T follicular helper cell (primary cell): ENCODE measurements at places on chromosomes 13 and 19.

GRCh38 chr19:3350014-3350663 is 16.2 kb upstream of the NFIC start:
- DNase-seq, result no peak

DNA sequence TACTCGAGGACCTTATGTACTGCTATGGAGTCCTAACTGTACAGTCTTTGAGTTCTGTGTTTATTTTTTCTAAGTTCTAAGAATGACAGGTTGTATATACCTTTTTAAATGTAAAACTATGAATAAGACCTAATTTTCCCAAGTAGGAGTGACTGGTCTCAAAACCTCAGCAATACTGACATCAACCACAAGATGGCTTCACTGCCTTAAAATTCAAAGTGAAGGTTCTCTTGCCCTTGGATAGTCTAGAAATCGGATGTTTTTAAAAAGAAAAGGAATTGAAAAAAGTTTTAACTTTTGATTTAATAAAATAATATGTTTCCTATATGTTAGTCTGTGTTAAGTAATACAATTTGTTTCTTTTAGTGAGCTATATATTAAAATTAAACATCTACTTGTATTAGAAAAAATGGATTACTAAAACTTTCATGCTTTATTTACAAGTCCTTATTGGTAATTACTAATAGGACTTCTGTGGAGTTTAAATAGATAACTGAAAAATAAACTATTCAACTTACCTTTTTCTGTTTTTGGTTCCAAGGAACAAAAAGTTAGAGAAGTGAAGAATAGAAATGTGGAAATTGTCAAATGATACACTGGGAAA is 52.0 kb downstream of the TDRD3 start:
- no peak for DNase-seq

- DNase-seq, result no peak
Measured at GRCh38 chr13:35163674-35164073, 221.6 kb downstream of the NBEA start.

GRCh38 chr19:17183858-17184321 is 31.3 kb upstream of the USE1 start:
- DNase-seq, result no peak

GRCh38 chr19:38245826-38246498 is 10.2 kb downstream of the PPP1R14A start:
- no peak for DNase-seq

GRCh38 chr13:49649244-49649962 is 21.1 kb downstream of the ARL11 start:
- no peak for DNase-seq

DNA sequence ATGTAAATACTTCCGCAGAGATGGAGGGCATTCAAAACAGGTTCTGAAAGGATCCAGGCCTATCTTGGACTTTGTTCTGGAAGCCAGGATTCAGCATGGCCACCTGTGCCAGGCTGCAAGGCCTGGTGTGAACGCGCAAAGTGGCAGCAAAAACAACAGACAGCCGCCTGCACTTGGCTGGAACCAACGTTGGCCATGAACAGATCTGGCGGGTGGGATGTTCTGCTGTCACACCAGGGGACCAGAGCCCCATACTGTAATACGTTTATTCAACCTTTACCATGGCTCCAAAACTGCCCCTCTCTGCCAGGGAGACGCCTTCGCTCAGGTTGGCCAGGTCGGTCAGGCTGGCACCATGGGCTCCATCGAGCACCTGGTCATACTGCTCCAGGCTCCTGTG is 69.7 kb downstream of the EPS15L1 start:
- DNase-seq, result no peak

DNA sequence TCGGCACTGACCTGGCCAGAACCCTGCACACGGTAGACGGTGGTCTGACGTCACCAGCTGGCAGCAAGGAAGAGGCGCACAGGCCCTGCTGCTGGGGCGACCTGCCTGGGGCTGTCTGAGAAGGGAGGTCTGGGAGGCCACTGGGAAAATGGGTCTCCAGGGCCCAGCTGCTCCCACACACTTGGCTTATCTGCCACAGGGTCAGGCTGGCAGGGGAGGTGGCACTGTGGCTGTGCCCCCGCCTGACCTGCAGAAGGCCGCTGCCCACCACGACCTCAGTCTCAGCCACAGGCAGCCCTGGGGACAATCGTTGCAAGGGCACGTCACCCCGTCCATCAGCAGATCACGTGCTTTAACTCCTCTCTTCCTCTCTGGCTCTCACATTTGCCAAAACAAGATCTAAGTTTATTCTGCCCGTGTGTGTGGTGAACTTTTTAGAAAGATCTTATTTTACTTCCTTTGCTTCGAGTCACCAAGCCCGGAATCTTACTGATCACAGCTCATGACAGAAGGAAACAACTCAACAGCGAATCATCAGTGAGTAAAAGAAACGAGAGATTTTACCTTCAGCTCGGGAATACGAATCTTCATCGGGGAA is 45.2 kb upstream of the RANBP3 start:
- no peak for DNase-seq

- DNase-seq, result no peak
Measured at GRCh38 chr13:57925250-57925649, 293.7 kb downstream of the PCDH17 start.

DNA sequence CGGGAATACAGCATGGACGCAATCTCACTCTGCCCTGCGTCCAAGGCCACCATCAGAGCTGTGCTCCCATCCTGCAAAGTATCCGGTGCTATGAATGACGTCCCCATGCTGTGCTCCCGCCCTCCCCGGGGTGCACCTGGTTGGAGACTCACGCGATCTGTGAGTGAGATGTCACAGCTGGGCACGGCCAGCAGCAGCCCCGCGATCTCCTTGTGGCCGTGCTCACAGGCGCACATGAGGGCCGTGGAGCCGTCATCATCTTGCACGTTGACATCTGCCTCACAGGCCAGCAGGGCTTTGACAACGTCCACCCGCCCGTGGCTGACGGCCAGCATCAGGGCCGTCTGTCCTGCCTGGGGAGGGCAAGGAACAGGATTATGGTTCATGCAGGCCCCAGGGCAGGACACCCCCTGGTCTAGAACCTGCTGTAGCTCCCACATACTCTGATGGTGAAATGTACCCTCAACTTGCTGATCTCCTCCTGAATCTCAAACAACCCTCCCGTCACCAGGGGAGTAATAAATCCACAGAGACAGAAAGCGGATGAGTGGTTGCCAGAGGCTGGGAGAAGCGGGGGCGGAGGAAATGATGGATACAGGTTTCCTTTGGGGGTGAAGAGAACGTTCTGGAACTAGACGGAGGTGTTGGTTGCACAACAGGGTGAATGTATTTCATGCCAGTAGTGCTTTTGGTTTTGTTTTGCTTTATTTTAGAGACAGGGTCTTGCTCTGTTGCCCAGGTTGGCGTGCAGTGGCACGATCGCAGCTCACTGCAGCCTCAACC is 14.5 kb upstream of the SPC24 start:
- no peak for DNase-seq

GRCh38 chr13:66577358-66577757 is 652.8 kb downstream of the PCDH9 start:
- no peak for DNase-seq

GRCh38 chr13:49938314-49938713 is 2.2 kb upstream of the SPRYD7 start:
- no peak for DNase-seq

GRCh38 chr13:25059958-25060357 is 36.0 kb upstream of the PABPC3 start:
- DNase-seq, result no peak

DNA sequence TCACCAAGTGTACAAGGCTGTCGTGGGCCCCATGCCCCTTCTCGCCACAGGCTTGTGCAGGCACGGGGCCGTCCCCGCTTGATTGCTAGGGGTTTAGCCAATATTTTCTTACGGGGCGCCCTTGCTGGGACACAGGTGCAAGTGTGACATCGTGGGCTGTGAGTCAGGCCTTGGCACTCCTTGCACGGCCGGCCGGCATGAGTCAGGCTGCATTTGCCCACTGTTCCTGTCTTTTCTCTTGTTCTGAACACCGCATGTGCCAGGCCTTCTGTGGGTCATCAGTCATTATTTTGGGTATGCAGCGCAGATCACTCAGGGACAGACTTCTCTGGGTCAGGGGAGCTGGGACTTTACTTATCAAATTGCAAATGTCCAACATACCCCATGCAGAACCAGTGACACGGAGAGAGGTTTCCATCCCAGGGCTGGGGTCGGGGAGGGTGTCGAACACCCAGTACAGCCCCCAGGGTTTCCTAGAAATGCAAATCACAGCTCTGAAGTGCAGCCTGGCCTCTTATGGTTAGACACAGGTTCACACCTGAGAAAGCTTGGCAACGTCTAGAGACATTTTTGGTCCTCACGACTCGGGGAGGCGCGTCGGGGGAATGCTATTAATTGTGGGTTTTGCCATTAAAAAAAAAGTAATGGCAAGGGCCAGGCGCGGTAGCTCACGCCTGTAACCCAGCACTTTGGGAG is 22.5 kb upstream of the KLF2 start:
- no peak for DNase-seq

DNA sequence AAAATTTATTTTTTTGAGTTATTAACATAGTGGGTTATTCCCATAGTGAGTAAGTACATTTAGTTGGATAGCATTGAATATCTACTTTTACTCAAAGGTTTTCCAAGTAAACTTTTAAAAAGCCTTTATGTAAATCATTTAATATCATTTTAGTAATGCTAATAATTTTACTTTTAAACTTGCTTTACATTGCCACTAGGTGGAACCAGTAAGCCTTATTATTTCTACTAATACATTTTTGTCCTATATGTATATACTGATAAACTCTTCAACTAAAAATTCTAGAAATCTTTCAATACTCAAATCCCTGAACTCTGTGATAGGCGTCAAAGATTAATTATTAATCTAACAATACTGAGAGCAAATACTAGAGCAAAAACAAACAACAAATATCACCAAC is 1709.2 kb upstream of the PCDH20 start:
- DNase-seq, result no peak

DNA sequence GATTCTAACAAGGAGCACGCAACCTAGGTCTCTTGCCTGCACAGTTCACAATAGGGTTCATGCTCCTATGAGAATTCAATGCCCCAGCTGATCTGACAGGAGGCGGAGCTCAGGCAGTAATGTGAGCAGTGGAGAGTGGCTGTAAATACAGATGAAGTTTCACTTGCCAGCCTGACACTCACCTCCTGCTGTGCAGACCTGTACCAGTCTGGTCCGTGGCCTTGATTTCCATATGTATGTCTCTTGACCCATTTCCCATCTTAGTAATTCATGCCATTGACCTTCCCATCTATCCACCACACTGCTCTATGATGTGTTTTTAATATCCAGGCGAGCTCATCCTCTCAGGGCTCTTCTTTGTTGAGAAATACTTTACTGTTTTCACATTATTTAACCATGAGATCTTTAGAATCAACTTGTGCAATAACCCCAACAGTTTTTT is 95.2 kb downstream of the LRCH1 start:
- DNase-seq, result no peak

DNA sequence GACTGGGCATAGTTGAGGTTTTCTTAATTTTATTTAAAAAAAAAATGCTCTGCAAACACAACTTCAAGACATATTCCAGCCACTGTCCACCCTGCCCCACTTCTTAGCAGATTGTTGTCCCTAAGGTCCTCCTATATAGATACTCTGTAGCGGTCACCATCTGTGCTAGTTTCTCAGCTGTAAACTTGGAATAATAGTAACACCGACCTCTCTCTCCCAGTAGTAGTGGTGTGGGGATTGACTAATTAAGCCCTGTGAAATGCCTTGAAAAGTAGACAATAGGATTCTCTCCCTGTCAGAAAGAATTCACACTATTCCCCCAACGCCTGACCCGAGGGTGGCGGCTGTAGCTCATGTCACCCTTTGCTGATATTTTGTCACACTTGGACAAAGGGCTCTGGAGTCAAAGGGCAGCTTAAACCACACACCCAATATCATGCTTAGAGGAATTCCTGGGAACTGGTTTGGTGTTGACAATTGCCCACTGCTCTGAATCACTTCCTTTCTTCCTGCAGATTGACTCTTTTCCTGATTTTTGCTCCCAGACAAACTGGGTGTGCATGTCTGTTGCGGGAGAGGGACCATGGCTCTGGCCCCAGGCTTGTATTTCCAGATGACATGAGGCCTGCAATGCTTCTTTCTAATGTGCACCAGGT is 9.2 kb upstream of the SERP2 start:
- no peak for DNase-seq

DNA sequence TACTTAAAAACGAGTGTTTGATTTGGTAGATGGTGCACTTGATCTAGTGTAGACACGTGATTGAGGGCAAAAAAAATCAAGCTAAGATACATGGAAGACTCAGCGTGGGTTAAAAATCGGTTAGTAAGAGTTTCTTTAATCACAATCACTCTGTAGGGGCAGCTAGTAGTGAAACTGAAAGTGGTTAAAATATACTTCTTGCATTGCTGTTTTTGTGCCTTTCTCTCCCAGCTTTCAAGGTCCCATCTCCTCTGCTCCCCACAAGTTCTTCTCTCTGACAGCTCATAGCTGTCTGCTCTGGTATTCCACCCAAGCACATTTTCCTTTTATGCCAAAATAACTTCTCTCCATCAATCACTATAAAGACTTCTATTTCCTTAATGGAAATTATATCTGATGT is 1089.7 kb downstream of the EFNB2 start:
- DNase-seq, result no peak

GRCh38 chr13:43786472-43786765 is 353 bp downstream of the ENOX1 start:
- no peak for DNase-seq

GRCh38 chr19:33456076-33456844 is 65.3 kb downstream of the PEPD start:
- DNase-seq, result no peak

DNA sequence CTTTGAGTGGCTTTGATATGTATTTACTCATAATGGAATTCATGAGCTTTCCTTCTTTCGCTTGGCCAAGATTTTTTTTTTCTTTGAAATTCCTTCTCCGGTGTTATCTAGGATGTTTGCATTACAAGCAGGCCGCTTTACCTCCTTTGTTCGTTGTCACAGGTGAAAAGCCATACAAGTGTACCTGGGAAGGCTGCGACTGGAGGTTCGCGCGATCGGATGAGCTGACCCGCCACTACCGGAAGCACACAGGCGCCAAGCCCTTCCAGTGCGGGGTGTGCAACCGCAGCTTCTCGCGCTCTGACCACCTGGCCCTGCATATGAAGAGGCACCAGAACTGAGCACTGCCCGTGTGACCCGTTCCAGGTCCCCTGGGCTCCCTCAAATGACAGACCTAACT is 16.7 kb downstream of the KLF5 start:
- no peak for DNase-seq

GRCh38 chr13:77502104-77502720 is 33.3 kb upstream of the SCEL start:
- DNase-seq, result no peak

DNA sequence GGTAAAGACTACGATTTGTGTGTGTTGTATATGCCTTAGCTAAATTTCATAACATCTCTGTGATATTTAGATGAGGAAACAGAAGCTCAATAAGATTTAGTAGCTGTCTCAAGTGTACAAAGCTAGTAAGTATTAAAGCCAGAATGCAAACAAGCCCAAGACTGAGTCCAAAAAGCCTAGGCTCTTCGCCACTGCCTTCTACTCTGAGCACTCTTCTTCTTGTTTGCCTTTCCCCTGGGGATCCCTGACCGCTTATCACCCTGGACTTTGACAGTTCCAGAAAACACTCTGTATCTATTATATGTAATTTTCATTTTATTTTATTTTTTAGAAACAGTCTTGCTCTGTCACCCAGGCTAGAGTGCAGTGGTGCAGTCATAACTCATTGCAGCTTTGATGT is 5.8 kb downstream of the TM9SF2 start:
- DNase-seq, result no peak

- DNase-seq, result no peak
Measured at GRCh38 chr13:85864963-85865530, 65.8 kb upstream of the SLITRK6 start.
